ENCODE measurements at places on chromosomes 3 and 15. TPM values are rescaled to one million over a fixed set of nuclear protein-coding genes. Genes with fewer than 3 reads are reported as not detected.

- H3K27me3 ChIP-seq, result peaks cover 15% of the 10 kb centered on the region
- no peaks in the 10 kb centered on the region for H3K36me3 ChIP-seq
- no peak overlapping the region for H3K4me3 ChIP-seq
- no peak for DNase-seq
- no peaks in the 10 kb centered on the region for H3K4me1 ChIP-seq
- H3K27ac ChIP-seq, result no peak overlapping the region
Observed at GRCh38 chr15:91665212-91665611, 188.3 kb upstream of the SLCO3A1 start.

GRCh38 chr3:193791041-193792032, 198.3 kb downstream of the OPA1 start:
- DNase-seq, result no peak
- no peak overlapping the region for H3K4me3 ChIP-seq
- H3K27me3 ChIP-seq, result no peaks in the 10 kb centered on the region

GRCh38 chr3:197209366-197210260, 88.8 kb downstream of the DLG1 start:
- H3K36me3 ChIP-seq, result no peaks in the 10 kb centered on the region
- no peak overlapping the region for H3K4me3 ChIP-seq
- H3K27ac ChIP-seq, result no peak overlapping the region
- no peak for DNase-seq
- no peaks in the 10 kb centered on the region for H3K27me3 ChIP-seq
- peaks cover 7% of the 10 kb centered on the region for H3K4me1 ChIP-seq

DNA sequence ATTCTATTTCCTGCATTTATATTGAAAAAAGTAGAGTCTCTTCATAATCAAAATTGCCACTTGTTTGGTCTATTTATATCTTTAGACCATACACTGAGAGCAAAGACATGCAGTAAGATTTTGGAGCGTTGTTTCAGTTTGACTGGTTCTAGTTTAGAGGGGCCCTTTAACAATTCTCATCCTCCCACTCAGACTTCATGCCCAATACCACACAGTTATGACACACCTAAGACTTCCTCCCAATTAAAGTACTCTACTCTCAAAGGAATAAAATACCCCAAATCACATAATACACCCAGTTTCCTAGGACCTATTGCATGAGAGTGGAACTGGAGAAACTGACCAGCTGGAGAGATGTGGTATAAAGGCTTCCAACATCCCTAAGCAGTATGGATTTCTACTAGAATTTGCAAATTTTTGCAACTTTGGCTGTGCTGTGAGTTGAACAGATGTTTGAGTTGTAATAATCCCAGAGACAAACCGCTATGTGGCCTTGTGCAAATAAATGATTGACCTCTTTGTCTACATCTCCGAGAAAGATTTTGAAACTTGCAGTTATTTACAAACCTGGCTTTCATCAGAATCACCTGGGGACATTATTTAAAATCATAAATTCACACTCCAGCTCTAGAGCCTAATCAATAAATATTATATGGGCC, 170.0 kb upstream of the ROBO2 start:
- DNase-seq, result no peak
- no peaks in the 10 kb centered on the region for H3K36me3 ChIP-seq
- H3K27me3 ChIP-seq, result no peaks in the 10 kb centered on the region
- H3K4me1 ChIP-seq, result no peaks in the 10 kb centered on the region
- H3K27ac ChIP-seq, result no peak overlapping the region
- H3K4me3 ChIP-seq, result no peak overlapping the region

DNA sequence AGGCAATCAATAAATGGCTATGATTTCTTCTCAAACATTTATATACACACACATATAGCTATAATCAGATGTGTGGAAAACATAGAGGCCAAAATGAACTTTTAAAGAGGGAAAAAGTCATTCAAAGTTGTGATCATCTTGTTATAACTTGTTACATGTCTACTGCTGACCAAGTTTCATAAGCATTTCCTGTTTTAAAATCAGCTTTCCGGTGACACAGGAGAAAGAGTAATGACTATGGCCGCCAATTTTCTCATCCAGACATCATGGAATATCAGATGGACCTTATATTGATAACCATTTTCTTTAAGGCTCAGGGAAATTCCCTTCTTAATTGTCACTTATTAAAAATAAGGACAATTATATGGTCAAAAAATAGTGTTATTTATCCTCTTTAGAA, 71.7 kb upstream of the AGTR1 start:
- no peak for DNase-seq
- no peaks in the 10 kb centered on the region for H3K36me3 ChIP-seq
- no peaks in the 10 kb centered on the region for H3K27me3 ChIP-seq

Gene SLC12A1
- 0.07 TPM for polyA plus RNA-seq

Gene PP2D1
- not detected for polyA plus RNA-seq

Gene CNTN4
- 1.1 TPM for polyA plus RNA-seq
